ENCODE measurements at places on chromosomes 4 and X.

DNA sequence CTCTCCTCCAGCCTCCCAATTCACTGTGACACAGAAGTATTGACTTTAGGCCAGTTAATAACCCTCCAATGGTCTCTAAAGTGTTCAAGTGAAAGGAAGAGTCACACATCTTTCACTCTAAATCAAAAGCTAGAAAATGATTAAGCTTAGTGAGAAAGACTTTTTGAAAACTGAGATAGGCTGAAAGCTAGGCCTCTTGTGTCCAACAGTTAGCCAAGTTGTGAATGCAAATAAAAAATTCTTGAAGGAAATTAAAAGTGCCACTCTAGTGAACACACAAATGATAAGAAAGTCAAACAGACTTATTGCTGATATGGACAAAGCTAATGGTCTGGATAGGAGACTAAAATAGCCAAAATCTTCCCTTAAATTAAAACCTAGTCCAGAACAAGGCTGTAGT lies 687.2 kb downstream of the TRIML1 start:
- no peak for DNase-seq

GRCh38 chrX:40617566-40617965 lies 5.7 kb upstream of the MPC1L start:
- DNase-seq, result no peak

DNA sequence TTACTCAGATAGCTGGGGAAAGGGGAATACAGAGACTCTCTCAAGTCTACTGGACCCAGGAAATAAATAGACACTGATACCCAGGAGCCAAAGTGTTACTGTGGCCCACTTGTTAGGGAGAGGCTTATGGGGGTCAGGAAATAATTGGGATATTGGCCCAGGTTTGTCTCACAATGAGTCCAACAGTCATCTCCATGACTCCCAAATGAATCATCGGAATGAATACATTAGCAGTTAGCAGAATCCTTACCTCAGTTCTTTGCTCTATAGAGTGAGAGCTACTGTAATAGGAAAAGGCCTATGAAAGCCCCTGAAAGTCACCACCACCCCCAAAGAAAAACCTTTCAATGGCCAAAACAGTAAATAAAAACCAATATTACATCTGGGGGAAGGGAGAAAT lies 42.4 kb upstream of the ARHGEF6 start:
- DNase-seq, result no peak

GRCh38 chr4:17763931-17764330 lies 17.5 kb downstream of the FAM184B start:
- DNase-seq, result no peak

- DNase-seq, result no peak
Measured at GRCh38 chr4:71081192-71081591, 87.7 kb downstream of the DCK start.

DNA sequence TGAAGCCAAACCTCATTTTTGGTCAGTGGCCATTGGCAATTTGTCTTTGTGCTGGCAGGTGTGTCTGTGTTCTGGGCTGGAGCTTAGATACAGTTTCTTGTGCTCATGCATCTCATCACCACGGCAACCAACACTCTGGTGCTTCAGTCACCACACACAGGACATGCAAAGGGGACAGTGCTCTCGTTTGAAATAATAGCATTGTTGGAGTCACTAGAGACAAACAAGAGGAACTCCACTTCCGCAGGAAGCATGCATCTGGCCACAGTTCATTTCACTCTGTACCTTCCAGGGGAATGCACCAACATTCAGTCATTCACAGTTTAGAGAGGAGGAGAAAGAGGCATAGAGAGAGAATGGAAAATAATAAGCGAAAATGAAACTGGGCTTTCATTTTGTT lies 267.4 kb downstream of the ANK2 start:
- DNase-seq, result no peak

GRCh38 chrX:41317477-41318208 lies 16.3 kb upstream of the DDX3X start:
- DNase-seq, result no peak

GRCh38 chr4:166091912-166092510 lies 219.0 kb downstream of the TLL1 start:
- peak; percentile 48 for DNase-seq

DNA sequence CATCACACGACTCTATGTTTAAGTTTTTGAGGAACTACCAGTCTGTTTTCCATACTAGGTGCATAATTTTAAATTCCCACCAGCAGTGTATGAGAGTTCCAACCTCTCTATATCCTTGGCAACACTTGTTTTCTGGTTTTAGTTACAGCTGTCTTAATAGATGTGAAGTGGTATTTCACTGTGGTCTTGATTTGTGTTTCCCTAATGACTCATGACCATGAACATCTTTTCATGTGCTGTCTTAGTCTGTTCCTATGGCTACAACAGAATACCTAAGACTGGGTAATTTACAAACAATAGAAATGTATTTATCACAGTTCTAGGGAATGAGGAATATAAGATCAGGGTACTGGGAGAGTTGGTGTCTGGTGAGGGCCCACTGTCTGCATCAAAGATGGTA lies 51.5 kb upstream of the GPR78 start:
- DNase-seq, result no peak

- DNase-seq, result no peak
Measured at GRCh38 chrX:112867570-112867969, 26.9 kb upstream of the AMOT start.

DNA sequence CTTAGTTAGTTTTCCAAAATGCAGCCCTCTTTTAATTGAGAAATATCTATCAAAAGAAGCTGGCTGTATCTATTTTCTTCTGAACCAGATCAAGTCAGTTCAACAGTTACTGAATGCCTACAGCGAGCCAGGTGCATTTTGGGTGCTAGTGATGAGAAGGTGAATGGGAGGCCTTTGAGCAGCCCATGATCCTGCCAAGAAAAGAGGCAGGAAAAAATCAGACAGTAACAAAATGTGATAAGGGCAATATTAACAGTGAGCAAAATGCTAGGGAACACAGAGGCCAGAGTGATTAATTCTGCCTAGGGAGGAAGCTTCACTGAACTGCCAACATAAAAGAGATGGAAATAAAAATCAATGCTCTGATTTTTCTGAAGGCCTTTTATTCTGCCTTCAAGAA lies 248.5 kb downstream of the SNCA start:
- no peak for DNase-seq

GRCh38 chr4:167943872-167944505 lies 148.3 kb upstream of the ANXA10 start:
- no peak for DNase-seq

- no peak for DNase-seq
Measured at GRCh38 chr4:76168688-76169087, 20.5 kb upstream of the NUP54 start.

- DNase-seq, result no peak
Measured at GRCh38 chr4:162154862-162155540, 8.8 kb downstream of the FSTL5 start.

GRCh38 chr4:169791527-169792156 lies 33.9 kb upstream of the HPF1 start:
- peak; percentile 33 for DNase-seq

DNA sequence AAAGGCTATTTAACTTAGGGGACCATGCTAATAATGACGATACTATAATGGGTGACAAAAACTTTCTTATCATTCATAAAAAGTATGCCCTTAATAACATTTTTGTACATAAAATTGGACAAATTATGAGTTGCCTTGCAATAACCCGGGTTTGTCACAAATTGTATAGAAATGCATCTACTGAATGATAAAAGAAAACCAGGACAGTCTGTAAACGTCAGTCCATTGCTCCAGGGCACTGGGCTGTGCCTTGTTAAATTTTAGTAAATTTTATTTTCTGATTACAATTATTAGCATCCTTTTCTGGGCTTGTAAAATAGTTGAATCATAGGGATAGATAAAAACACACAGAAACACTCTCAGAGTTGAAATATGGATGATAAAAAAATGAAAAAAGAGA lies 778.3 kb downstream of the RAPGEF2 start:
- no peak for DNase-seq

DNA sequence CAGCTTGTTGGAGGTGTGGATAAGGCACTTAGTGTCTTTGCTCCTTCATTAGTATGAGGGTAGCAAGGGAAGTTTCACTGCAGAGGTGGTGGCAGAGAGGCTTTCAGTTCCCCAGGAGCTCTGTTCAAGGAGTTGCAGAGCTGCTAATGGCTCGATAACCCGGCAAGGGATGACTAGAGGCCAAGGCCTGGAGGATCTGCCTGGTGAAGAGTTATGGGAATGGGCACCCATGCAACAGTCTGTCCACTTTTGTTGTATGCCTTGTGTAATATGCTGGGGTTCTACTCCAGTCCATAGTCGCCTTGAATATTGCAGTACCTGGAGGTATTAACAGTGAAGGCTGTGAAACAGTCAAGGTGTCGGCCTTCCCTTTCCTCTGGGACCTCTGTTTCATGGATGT lies 67.8 kb upstream of the NBDY start:
- DNase-seq, result no peak

DNA sequence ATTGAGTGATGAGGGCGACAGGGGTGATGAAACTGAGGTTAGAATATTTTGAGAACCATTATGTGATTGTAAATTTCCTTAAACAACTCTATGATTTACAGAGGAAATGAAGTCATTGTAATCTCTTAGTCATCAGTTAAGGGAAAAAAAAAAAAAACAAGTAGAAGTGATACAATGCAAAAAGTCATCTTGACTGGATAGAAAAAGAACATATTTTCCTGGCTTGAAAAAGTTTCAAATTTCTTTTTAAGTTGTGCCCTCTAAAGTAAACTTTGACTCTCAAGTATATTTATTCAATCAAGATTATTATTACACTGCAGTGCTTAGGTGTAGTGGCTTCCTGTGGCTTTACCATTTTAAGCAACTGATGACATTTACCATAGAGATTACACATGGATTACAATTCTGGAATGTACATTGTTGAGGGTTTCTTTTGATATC lies 40.6 kb downstream of the GABRB1 start:
- DNase-seq, result no peak

DNA sequence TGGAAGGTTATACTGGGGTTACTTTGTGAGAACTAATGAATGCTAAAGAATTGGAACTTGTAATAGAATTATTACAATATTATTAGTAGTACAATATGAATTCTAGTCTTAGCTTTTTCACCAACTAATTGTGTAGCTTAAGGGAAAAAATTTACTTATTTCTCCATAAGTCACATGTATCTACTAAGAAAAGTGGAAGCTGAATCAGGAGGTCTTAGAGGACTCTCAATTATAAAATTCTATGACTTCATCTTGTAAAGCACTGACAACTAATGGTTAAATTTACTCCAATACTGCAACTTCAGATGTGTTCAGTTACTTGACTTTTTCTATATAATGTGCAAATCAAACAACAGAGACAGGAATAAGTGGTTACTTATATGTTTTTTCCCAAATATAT lies 899 bp upstream of the TMPRSS11D start:
- DNase-seq, result no peak

GRCh38 chr4:65635051-65635821 lies 35.1 kb downstream of the EPHA5 start:
- DNase-seq, result no peak

DNA sequence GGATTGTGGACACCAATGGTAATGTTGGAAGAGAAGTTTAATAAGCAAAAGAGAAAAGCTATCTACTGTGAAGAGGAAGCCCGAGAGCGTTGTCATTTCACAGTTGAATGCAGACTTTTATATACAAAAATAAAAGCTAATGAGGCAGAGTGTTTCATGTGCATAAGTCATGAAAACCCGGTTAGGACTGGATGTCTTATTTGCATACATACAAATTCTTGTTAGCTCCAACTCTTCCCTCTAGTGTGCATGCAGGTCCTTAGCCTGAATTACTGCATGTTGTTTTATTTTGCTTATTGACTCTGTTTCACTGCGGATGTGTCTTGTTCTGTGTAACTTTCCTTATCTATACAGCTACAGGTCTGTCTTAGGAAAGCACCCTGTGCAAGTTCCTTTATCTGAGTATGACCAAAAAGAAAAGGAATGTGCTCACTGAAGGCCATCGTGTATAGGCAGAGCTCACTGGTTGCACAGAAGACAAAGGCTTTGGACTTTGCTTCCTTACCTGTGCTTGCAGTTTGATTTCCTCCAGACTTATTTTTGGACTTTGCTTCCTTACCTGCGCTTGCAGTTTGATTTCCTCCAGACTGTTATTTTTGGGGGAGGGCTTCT lies 25.1 kb upstream of the UGT2B11 start:
- no peak for DNase-seq

DNA sequence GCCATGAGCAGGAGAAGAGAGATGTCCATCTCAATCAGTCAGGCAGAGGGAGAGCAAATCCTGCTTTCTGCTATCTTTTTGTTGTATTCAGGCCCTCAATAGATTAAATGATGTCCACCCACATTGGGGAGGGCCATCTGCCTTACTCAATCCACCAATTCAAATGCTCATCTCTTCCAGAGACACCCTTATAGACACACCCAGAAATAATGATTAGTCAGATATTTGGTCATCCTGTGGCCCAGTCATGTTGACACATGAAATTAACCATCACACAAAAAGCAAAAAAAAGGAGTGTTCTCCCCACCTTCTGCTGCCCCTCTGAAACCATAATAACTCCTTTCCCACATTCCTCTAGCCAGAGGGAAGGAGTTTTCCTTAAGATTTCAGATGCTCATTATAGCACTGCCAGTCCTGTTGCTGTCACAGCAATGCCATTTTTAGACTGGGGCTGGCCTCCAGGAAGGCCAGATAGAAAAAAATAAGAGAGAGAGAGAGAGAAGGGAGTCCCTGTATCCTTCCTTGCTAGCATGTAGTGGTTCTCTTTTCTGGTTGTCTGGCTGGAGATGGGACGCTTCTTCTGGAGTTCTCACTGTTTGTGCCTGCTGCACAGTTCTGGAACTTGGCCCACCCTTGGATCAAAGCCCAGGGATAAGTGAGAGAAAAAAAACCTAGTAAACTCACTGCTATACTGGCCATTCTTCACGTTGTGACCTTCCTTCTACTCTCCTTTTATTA lies 177.7 kb downstream of the RBM46 start:
- DNase-seq, result no peak

GRCh38 chr4:152175586-152175985 lies 360.3 kb downstream of the FBXW7 start:
- DNase-seq, result no peak

DNA sequence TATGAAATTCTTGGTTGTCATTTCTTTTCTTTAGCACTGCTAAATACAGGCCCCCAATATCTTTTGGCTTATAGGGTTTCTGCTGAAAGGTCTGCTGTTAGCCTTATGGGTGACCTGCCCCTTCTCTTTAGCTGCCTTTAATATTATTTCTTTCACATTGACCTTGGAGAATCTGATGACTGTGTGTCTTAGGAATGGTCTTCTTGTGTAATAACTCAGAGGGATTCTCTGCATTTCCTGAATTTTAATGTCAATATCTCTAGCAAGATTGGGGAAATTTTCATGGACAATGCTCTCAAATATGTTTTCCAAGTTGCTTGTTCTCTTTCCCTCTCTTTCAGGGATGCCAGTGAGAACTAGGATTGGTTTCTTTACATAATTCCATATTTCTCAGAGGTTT lies 292.4 kb downstream of the SLC7A11 start:
- no peak for DNase-seq

DNA sequence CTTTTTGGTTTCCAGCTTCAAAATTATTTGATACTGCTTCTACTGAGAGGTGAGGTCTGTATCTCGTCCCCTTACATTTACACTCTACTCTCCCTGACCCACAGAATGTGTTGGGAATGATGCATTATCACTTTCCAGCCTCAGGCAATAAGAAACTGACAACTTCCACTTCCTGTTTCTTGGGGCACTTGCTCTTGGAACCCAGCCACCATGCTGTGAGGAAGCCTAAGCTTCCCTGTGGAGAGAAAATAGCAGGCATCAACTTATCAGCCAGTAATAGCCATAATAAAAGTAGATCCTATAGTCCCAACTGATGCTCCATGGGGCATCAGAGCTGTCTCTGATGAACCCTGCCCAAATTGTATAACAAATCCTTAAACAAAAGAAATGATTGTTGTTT lies 32.6 kb downstream of the RELL1 start:
- DNase-seq, result no peak

GRCh38 chr4:24213961-24214360 lies 324.1 kb upstream of the PPARGC1A start:
- DNase-seq, result no peak

Measured in NCI-H748 treated with DMSO at 0.1 percent for 48 hours (cell line).